GM23248 (cell line): ENCODE measurements at places on chromosomes 16 and 17.

DNA sequence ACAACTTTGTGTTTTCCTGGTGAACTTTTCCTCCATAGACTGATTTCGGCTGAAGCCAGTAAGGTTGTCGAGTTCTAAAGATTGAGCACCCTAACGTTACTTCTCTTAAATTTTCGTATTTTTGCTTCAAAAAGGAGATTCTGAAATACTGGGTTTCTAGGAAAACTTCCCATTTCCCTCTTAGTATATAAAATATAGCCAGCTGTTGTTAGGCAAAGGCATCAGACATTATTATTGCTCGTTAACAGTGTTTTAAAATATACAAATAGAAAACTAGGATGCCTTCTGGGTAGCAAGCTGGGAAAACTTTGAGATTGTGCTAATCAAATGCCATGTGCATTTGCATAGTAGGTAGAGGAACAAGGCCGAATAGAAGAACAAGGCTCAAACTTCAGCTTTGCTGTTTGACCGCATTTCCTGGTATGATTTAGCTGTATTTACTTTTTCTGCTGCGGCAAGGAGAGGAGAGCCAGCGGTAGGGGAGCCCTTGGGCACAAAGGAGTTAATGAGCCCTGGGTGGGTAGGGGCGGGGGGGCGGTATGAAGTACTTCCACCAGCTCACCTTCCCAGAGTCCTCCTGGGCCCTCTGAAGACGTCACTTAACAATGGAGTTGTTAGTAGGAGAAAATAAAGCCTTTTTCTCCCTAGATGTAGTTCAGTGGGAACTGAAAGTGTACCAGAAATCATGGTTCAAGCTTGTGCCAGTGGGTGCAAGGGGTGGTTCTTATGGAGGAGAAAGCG, 151.9 kb downstream of the MSI2 start:
- DNase-seq: no peak

- no peak for DNase-seq
These were observed 184.5 kb downstream of the TANC2 start for GRCh38 chr17:63150490-63150889.

DNA sequence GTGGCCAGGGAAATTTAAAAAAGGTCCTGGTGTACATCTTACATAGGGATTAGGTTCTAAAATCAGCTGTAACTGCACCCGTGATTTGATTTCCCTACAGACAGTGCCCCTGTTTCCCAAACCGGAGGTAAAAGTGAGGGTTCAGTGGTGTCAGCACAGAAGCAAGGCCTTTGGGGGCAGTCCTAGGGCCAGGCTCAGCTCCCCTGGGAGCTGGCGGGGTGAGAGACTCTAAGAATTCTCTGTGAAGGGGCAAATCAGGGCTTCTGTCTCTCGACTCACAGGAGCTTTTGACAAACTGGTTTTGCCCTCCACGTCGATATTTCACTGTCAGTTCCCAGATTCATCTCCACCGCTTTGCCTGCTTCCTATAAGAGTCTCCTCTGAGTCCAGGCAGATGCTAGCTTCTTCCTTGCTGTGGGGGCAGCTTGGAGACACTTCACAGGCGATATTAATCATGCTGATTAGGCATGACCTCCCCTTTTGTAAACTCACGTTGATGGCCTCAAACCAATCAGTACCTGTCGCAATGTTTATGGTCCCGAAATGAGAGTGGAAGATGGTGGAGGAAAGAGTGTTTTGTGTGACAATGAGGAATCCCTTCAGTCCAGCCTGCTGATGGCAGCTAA, 234.2 kb upstream of the TOX3 start:
- no peak for DNase-seq

GRCh38 chr16:53848950-53849349, 145.0 kb downstream of the FTO start:
- no peak for DNase-seq

GRCh38 chr16:77617996-77618395, 104.3 kb upstream of the NUDT7 start:
- no peak for DNase-seq
